ENCODE measurements at places on chromosomes 2 and 18.

DNA sequence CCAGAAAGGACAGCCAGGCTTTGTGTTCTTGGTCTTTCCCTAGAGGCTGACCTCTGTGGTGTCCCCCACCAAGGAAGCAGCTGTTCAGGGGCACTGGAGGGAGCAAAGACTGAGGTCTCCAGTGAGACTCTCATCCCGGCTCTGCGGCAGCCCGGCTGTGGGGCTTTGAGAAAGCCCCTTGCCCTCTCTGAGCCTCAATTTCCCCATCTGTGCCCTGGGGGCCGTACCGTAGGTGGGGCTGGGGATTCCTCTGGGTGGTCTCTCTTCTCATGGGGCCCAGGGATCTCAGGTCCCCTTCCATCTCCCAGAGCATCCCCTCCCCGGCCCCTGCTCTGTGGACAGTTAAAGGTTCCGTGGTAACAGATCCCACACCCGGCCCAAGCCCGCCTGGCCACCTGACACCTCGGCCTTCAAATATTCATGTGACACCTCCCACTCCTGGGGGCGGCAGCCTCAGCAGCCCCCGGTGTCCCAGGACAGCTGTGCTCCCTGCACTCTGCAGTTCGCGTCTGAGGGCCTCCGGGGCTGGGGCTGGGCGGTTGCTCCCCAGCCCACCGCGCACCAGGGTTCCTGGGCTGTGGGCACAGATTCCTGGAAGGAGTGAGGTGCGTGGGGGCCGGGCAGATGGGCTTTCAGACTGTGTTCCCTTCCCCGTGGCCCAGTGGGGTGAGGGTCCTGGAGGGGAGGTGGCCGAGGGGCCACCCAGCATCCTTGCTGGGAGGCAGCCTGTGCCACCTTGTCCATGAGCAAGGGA is 15.1 kb upstream of the KLHL30 start:
- no peak for DNase-seq
- H3K4me1 ChIP-seq = peaks cover 3% of the 10 kb centered on the region
- no peak overlapping the region for H3K4me3 ChIP-seq
- H3K27ac ChIP-seq = no peak overlapping the region
- no peaks in the 10 kb centered on the region for H3K36me3 ChIP-seq
- H3K27me3 ChIP-seq = peaks cover 18% of the 10 kb centered on the region

DNA sequence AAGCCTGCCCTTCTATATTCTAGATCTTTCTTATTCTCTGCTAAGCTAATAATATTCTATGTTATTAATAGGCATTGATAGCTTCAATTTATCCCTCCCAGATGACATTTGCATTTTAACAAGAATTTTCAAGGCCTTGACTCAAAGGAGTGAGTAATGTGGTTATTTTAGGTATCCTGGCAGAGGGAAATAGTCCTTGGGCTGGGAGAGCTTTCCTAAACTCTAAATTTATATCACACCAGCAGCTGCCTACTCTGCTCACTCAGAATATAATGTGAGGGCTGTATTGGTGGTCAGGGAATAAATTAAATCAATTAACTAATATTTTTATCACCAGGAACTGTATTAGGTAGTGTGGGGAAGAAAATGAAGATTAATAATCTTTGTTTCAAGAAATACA is 74.8 kb upstream of the ADAM23 start:
- peaks cover 4% of the 10 kb centered on the region for H3K27me3 ChIP-seq
- H3K4me1 ChIP-seq = peaks cover 4% of the 10 kb centered on the region
- H3K36me3 ChIP-seq = no peaks in the 10 kb centered on the region
- no peak for DNase-seq

- no peaks in the 10 kb centered on the region for H3K27me3 ChIP-seq
- peaks cover 6% of the 10 kb centered on the region for H3K4me1 ChIP-seq
- no peak overlapping the region for H3K27ac ChIP-seq
Observed at GRCh38 chr18:74155276-74155675, 7.0 kb downstream of the TIMM21 start.

GRCh38 chr2:46002507-46002883 is 294.7 kb upstream of the EPAS1 start:
- H3K27ac ChIP-seq = peak overlapping the region; percentile 93
- peaks cover 28% of the 10 kb centered on the region for H3K36me3 ChIP-seq

DNA sequence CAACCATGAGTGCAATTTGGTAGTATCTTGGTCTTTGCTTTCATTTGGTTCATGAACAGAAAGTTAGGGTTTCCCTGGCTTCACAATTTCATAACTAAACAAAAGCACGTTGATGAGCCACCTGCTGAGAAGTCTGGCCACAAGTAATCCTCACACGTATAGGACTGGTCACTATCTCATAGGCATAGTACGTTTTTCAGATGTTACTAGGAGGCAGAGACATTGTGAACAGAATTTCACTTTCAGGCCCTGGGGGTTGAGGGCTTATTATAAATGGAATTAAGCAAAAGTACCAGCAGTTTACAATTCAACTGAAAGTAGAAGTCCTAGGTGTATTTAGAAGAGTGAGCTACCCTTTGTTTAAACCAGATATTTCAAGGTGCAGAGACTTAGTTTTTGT is 277.1 kb downstream of the ALPK2 start:
- DNase-seq = no peak
- H3K36me3 ChIP-seq = peaks cover 58% of the 10 kb centered on the region
- H3K4me3 ChIP-seq = no peak overlapping the region

All from mesothelial cell of epicardium (in vitro differentiated cells).